ENCODE measurements at places on chromosomes 5 and 9. TPM values are rescaled to one million over a fixed set of nuclear protein-coding genes. Genes with fewer than 3 reads are reported as not detected.

Gene PITX1
- not detected for total RNA-seq

Gene FOXD4
- 0.13 TPM for total RNA-seq

Gene IRX1
- not detected for total RNA-seq

Gene PCDHAC2
- not detected for total RNA-seq

Gene CREBRF
- total RNA-seq, result 25.4 TPM

Gene DIRAS2
- total RNA-seq, result not detected

Data from activated CD4-positive, alpha-beta memory T cell treated with anti-CD3 and anti-CD28 coated beads, Interleukin-2, amount 10 ng/mL, durations not matched to agents 7 days and 5 days (primary cell).